Smooth muscle cell of the brain vasculature (primary cell): ENCODE measurements at places on chromosomes 4 and X.

GRCh38 chr4:10500776-10501175, 43.5 kb upstream of the ZNF518B start:
- no peak for DNase-seq

DNA sequence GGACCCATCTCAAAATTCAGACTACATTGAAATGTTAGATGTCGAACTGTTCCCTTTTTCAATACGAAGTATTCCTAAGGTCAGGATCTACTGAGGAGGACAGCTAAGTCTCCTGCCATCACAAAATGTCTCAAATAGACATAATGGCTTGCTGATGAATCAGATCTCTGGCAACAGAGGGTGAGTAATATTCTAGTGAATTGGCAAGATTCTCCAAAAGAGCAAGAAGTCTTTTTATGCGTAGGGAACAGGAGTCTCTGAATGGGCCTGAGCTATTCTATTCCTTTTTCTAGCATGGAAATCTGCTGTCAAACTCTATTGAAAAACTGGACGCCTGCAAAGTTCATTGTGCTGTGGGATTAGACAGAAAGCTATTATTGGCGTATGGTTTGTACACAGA, 145.4 kb downstream of the FNIP2 start:
- DNase-seq, result no peak

- no peak for DNase-seq
These were observed 131.8 kb downstream of the AFF1 start for GRCh38 chr4:87066403-87067123.

- no peak for DNase-seq
These were observed 34.7 kb downstream of the ARSF start for GRCh38 chrX:3075959-3076358.

DNA sequence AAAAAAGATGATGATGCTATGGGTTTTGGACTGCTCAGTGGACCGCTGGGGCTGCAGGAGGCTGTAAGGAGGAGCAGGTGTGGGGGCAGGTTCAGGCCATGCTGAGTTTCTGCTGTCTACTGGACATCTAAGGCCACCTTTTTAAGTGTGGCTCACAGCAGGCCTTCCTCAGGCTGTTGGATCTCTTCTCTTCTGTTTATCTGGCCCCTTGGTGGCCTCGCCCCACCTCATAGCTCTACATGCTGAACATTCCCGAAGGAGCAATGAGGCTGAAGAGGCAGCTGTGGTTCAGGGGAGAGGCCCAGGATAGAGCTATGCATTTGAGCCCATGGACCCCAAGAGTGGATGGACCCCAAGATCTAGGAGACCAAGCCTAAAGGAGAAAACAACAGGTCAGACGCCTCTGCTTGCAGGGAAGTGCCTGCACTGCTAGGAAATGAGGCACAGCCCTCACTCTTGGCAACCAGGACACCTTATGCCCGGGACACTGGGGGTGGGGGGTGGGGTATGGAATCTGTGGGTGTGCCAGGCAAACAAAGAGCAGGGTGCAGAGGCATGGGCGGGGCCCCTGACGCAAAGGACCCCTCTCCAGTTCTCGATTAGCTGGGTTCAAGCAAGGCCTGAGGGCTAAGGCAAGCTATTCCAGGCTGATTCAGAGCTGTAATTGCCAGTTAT, 168.9 kb downstream of the BCOR start:
- no peak for DNase-seq

- DNase-seq, result no peak
These were observed 51.3 kb upstream of the NPNT start for GRCh38 chr4:105843941-105844340.

- DNase-seq, result no peak
These were observed 11.6 kb downstream of the TKTL1 start for GRCh38 chrX:154307202-154307601.

- no peak for DNase-seq
These were observed 44.2 kb downstream of the HUWE1 start for GRCh38 chrX:53642337-53642736.
